ENCODE measurements at places on chromosomes 3 and 15.

DNA sequence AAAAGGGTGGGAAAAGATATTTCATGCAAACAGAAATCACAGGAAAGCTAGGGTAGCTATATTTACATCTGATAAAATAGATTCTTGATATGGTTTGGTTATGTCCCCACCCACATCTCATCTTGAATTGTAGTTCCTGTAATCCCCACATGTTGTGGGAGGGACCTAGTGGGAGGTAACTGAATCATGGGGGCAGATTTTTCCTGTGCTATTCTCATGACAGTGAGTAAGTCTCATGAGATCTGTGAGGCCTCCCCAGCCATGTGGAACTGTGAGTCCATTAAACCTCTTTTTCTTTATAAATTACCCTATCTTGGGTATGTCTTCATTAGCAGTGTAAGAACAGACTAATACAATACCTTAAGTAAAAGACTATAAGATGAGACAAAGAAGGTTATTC lies 558.1 kb downstream of the RSL24D1 start:
- DNase-seq, result no peak

GRCh38 chr15:47756872-47757271 lies 39.6 kb downstream of the SEMA6D start:
- no peak for DNase-seq

- DNase-seq, result no peak
Measured at GRCh38 chr3:172595664-172596393, 72.6 kb upstream of the TNFSF10 start.

DNA sequence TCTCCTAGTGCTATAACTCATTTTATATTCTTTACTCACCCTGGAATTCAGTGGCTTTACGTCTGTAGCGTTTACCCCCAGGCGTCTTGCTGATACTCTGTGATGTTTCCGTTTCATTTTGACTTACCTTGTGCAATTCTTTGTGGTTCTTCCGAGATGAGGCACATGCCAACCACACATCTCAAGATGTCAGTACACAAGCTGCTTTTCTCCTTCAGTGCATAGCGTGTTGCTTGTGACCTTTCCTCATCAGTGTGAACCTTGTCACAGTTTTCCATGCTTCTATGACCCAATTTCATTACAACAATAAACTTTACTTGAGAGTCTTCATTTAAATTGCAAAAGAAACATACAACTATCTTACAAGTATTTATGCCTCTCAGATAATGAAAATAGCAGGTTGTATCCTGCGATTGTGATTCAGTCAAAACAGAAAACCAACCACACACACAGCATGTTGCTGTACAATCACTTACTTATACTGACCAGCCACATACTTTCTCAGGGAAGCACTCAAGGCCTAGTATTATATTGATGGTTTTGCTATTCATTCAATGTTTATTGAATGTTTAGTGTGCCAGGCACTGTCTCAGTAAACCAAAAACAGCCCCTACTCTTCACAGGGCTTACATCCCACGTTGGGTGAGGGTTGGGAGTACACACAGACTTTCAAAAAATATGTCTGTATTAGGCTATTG lies 4.6 kb upstream of the TBL1XR1 start:
- DNase-seq, result peak; percentile 63

DNA sequence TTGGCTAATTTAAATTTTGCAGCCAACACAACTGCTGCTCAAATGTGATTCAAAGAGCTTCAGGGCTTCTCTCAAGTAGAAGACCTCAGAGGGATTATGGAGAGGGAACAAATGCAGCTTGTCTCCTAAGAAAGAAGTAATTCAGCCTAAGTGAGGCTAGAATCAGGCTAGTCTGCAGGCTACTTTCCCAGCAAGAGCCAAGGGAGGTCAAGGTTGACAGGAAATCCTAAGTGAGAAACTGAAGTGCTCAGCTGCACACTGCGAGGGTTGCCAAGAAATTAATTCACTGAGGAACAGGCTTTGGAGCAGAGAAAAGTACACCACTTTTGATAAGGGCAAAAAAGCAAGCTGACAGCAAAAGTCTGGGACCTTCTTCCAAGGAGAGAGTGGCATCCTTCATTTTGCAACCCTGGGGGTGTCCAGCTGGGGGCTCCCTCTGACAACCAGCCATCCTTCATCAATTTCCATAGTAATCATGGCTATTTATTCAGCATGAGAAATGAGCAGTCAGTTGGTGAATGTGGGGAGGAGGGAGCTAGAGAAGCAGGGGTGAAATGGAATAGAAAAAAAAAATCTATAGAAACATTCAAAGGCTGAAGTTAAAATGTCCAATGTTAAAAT lies 646.4 kb upstream of the ADAMTS9 start:
- no peak for DNase-seq

- DNase-seq, result no peak
Measured at GRCh38 chr3:188446766-188447165, 292.8 kb downstream of the LPP start.

- DNase-seq, result peak; percentile 12
Measured at GRCh38 chr3:142445816-142446254, 2.0 kb downstream of the XRN1 start.

DNA sequence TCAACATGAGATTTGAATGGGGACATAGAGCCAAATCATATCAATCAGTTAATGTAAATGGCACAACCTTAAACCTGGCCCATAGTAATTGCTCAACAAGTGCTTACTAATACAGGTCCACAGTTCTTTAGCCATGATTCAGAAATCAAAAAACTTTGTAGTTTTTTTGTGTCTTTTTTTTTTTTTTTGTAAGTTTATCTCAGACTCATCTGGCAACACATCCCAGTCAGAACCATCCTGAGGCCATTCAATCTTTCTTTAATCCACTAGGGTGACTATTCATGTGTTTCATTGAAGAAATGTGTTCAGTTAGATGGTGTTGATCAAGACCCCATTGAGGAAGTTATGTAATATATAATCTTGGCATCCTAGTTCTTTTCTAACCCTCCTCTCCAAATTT lies 65.4 kb downstream of the ABI3BP start:
- DNase-seq, result no peak

GRCh38 chr3:42491881-42492507 lies 10.4 kb upstream of the VIPR1 start:
- peak; percentile 13 for DNase-seq

GRCh38 chr3:159922861-159923312 lies 65.7 kb upstream of the IL12A start:
- no peak for DNase-seq

DNA sequence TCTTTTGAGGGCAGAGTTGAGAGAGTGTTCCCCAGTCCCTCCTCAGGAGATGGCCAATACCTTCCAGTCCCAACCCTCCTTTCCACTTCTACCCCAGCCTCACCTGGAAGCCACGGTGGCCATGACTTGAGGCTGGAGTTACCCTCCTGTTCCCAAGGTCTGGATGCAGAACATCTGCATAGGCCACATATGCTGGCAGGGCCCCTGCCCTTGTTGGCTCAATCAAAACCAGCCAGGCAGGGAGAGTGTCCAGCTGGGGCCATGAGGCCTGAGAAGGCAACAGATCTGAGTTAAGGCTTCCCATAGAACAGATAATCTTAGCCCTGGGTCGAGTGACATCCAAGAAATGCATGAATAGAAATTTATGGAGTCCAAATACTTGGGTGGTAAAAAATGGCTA lies 23.6 kb upstream of the VIPR1 start:
- DNase-seq, result no peak

- no peak for DNase-seq
Measured at GRCh38 chr15:61081027-61081322, 148.1 kb downstream of the RORA start.

DNA sequence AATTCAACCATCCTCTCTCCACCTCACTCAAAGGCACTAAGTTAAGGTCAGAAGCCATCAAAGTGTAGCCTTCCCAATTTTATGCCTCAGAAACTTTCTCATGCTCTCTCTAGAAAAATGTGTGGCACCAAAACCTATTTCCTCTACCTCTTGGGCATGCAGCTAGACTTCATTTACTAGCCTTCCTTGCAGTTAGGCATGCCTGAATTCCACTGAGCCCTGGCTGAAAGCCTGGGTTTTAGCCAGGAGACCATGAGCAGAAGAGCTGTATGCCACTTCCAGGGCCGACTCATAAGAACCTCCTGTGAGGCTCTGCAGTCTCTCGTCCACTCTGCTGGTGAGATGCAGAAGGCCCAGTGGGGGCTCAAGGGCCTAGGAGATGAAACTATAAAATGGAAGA lies 145.0 kb downstream of the MYLK start:
- no peak for DNase-seq

- DNase-seq, result no peak
Measured at GRCh38 chr3:197219619-197220018, 78.8 kb downstream of the DLG1 start.

- DNase-seq, result no peak
Measured at GRCh38 chr3:127779747-127780146, 42.6 kb downstream of the MGLL start.

DNA sequence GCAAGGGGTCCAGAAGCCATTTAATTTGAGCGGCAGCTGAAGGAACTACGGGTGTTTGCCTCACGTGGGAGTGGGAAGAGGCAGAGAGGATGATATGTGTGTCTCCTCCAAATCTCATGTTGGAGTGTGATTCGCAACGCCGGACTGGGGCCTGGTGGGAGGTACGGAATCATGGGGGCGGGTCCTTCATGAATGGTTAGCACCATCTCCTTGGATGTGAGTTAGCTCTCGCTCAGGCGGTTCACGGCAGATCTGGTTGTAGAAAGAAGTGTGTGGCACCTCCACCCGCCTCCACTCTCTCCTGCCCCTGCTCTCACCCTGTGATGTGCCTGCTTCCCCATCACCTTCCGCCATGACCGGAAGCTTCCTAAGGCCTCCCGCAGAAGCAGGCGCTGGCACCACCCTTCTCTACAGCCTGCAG lies 25.4 kb downstream of the XXYLT1 start:
- no peak for DNase-seq

- DNase-seq, result no peak
Measured at GRCh38 chr15:77720655-77721054, 87.9 kb upstream of the LINGO1 start.

- no peak for DNase-seq
Measured at GRCh38 chr3:40504636-40505430, 1.0 kb upstream of the ZNF620 start.

DNA sequence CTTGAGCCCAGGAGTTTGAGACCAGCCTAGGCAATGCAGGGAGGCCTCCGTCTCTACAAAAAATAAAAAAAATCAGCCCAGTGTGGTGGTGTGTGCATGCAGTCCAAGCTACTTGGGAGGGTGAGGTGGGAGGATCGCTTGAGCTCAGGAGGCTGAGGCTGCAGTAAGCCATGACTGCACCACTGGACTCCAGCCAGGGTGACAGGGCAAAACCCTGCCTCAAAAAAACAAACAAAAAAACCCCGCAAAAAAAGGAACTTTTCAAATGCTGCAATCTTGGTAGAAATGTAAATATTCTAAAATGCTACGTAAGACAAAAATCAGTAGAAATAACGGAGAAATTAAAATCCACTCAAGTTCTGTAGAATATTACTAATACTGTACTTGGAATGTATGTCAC lies 108.1 kb upstream of the MELTF start:
- no peak for DNase-seq

- peak; percentile 14 for DNase-seq
Measured at GRCh38 chr15:101025896-101026631, 106.9 kb downstream of the LRRK1 start.

DNA sequence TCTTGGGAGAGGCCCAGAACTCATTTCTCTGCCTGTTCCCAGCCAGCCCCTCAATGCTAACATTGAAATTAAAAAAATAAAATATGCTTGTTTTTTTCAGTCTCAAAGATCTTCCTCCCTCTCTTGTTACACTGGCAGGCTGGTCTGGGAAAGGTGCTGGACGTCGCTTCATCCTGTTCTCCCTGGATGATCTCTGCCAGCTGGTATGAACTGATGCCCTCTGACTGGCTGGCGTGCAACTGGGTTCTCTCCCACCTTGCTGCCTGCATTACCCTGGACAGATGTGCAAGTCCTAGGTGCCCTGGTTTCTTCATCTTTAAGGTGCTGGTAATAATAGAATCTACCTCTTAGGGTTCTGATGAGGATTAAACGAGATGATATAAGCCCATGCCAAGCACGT lies 263.9 kb upstream of the PROK2 start:
- DNase-seq, result no peak

DNA sequence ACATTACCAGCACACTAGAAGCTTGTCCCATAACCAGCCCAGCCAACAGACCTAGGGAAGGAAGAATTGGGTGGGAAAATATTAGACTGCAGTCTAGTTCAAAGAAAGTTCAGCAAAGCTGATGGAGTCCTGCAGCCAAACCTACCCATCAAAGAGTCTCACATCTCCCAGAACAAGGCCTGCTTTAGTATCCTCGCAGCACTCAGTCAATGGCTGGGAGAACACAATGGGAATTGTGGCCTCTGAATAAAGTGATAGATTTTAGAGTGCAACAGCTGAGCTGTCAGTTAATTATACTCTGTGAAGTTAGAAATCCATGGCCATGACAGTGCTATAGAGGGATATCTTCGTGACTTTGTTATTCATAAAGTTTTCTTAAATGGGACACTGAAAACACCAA lies 207.2 kb upstream of the NAALADL2 start:
- no peak for DNase-seq

DNA sequence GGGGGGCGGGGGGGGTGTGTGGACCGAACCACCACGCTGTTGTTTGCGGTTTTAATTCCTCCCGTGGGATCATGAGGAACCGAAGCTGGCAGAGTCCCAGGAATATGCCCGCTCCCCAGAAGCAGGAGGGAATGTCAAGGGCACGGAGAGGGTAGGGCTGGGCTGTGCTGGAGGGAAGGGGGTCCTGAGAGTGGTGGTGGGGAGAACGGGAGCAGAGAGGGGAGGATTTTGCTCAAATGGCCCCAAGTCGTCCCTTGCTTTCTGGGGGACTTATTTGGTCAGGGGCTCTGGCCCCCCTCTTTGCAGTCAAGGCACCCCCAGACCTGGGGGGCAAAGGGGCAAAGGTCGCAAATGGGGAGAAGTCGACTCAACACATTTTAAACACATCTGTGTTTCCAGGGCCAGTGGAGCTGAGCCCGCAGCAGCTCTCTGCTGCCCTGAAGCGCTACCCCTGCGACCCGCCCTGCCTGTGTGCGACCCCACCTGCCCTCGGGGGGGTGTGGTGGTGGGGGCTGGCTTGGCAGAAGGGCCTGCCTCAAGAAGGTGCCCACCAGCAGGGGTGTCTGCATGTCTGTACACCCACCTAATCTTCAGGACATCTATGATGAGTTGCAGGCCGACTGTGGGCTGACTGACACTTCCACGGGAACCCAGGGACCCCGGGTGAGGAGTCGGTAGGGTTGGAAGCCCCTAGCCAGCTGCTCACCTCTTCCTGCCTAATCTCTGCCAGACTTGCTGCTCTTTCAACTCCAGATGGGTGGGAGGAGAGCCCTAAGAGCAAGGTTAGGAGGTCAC lies 602 bp upstream of the ATP2B2 start:
- DNase-seq, result no peak

GRCh38 chr15:41866263-41866703 lies 27.6 kb downstream of the SPTBN5 start:
- no peak for DNase-seq

DNA sequence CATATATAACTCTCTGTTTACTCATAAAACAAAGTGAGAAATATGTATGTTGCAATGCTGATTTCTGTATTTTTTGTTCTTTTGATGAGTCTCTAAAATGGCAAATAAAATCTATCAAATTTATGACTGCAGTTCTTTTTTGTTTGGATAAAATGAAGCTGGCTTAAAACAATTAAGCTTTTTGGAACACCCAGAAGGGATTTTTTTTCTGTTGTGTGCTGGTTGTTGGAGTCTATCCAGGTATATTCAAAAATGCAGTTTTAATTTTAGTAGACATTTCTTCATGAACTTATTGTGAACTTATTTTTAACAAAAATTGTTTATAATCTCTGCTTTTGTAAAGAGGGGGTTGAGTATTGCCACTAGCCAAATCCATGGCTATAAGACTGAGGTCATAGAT lies 405.5 kb downstream of the RAP2B start:
- DNase-seq, result no peak

GRCh38 chr15:56208185-56208584 lies 35.5 kb downstream of the RFX7 start:
- DNase-seq, result no peak

- DNase-seq, result no peak
Measured at GRCh38 chr15:92971713-92972112, 71.6 kb downstream of the CHD2 start.
